Activated naive CD4-positive, alpha-beta T cell treated with anti-CD3 and anti-CD28 coated beads for 36 hours (primary cell): ENCODE measurements at places on chromosomes 6 and 20. TPM values are rescaled to one million over a fixed set of nuclear protein-coding genes. Genes with fewer than 3 reads are reported as not detected.

HMGCLL1 gene
- total RNA-seq = not detected

SIGLEC1 gene
- total RNA-seq = 0.02 TPM

KIAA1755 gene
- not detected for total RNA-seq

ABHD16B gene
- not detected for total RNA-seq

GRCh38 chr6:155647354-155647753 lies 191.7 kb upstream of the NOX3 start:
- H3K27ac ChIP-seq = no peak overlapping the region
- H3K4me1 ChIP-seq = peaks cover 5% of the 10 kb centered on the region
- no peak overlapping the region for H3K4me3 ChIP-seq
- no peak for DNase-seq
- H3K36me3 ChIP-seq = no peaks in the 10 kb centered on the region

- H3K36me3 ChIP-seq = peaks cover 1% of the 10 kb centered on the region
- no peak overlapping the region for H3K27ac ChIP-seq
- no peak overlapping the region for H3K4me3 ChIP-seq
- H3K27me3 ChIP-seq = no peaks in the 10 kb centered on the region
Measured at GRCh38 chr6:11679099-11679498, 99.5 kb downstream of the ADTRP start.

GRCh38 chr20:7996898-7997297 lies 22.7 kb downstream of the TMX4 start:
- H3K27ac ChIP-seq = no peak overlapping the region
- H3K4me1 ChIP-seq = no peaks in the 10 kb centered on the region
- DNase-seq = peak; percentile 12
- H3K27me3 ChIP-seq = no peaks in the 10 kb centered on the region
- peaks cover 39% of the 10 kb centered on the region for H3K36me3 ChIP-seq

- no peak overlapping the region for H3K4me3 ChIP-seq
- no peak overlapping the region for H3K27ac ChIP-seq
- H3K4me1 ChIP-seq = no peaks in the 10 kb centered on the region
- peaks cover 38% of the 10 kb centered on the region for H3K27me3 ChIP-seq
Measured at GRCh38 chr20:730005-730404, 38.3 kb downstream of the SLC52A3 start.

- peaks cover 21% of the 10 kb centered on the region for H3K27me3 ChIP-seq
- no peak for DNase-seq
- H3K4me1 ChIP-seq = peaks cover 1% of the 10 kb centered on the region
Measured at GRCh38 chr20:61958773-61959700, 106.6 kb downstream of the TAF4 start.

- H3K4me3 ChIP-seq = no peak overlapping the region
- H3K4me1 ChIP-seq = no peaks in the 10 kb centered on the region
- peaks cover 2% of the 10 kb centered on the region for H3K27me3 ChIP-seq
- H3K27ac ChIP-seq = no peak overlapping the region
- H3K36me3 ChIP-seq = no peaks in the 10 kb centered on the region
Measured at GRCh38 chr20:12256806-12257205, 339.1 kb downstream of the BTBD3 start.

DNA sequence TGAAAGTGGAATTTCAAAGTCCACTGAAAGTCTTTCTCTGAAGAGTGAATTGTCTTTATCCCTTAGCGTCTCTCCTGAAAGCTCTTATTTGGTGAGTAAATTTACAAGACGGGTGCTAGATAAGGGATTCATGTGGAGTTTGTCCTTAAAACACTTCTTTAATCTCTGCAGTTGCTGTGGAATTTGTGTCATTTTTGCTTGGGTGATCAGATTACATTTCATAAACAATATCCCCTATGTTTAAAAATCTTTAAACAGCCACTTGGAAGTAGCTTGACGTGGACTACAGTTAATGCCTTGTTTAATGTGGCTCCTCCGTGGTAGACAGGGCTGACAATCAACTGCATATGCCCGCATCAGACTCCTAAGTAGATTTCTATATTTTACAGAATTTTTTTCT lies 175.4 kb upstream of the ZNF217 start:
- no peak overlapping the region for H3K4me3 ChIP-seq
- H3K27ac ChIP-seq = no peak overlapping the region
- H3K27me3 ChIP-seq = no peaks in the 10 kb centered on the region
- peaks cover 21% of the 10 kb centered on the region for H3K4me1 ChIP-seq
- no peaks in the 10 kb centered on the region for H3K36me3 ChIP-seq

DNA sequence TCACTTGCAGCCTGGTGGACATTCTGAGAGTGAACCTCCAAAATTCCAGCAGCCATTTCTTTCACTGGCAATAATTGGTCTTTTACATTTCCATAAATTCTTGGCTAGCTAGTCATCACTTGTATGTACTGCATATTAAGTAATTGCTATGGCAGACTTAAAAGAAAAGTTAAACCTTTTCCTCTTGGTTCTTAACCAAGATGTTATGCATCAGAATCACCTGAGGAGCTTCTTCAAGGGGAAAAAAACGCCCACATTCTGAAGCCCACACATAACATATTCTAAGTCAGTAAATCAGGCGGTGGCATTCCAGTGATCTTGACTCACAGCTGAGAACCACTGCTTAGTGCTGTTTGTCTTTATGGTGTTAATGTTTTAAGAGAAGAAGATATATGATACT lies 37.0 kb downstream of the CDC40 start:
- no peak overlapping the region for H3K4me3 ChIP-seq
- H3K36me3 ChIP-seq = peaks cover 41% of the 10 kb centered on the region
- H3K27me3 ChIP-seq = no peaks in the 10 kb centered on the region
- no peak for DNase-seq

GRCh38 chr6:145260484-145261175 lies 474.7 kb downstream of the EPM2A start:
- H3K4me3 ChIP-seq = no peak overlapping the region
- H3K36me3 ChIP-seq = no peaks in the 10 kb centered on the region
- no peak overlapping the region for H3K27ac ChIP-seq

DNA sequence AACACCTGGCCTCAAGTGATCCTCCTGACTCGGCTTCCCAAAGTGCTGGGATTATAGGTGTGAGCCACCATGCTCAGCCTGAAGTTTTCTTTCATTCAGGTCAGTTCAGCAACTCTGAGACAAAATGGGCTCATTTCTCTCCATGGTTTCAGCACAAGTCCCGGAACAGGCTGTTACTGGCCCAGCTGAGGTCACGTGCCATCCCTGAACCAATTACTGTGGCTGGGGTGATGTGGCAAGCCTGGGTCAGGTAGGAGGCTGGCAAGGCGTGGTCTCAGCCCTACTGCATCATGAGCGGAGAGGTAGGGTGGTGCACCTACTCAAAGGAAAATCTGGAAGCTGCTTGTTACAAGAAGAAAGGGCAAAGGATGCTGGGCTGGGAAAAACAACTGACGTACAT lies 326.4 kb downstream of the KIF16B start:
- no peak for DNase-seq
- H3K36me3 ChIP-seq = no peaks in the 10 kb centered on the region
- H3K27me3 ChIP-seq = peaks cover 3% of the 10 kb centered on the region
- H3K27ac ChIP-seq = no peak overlapping the region
- H3K4me3 ChIP-seq = no peak overlapping the region

DNA sequence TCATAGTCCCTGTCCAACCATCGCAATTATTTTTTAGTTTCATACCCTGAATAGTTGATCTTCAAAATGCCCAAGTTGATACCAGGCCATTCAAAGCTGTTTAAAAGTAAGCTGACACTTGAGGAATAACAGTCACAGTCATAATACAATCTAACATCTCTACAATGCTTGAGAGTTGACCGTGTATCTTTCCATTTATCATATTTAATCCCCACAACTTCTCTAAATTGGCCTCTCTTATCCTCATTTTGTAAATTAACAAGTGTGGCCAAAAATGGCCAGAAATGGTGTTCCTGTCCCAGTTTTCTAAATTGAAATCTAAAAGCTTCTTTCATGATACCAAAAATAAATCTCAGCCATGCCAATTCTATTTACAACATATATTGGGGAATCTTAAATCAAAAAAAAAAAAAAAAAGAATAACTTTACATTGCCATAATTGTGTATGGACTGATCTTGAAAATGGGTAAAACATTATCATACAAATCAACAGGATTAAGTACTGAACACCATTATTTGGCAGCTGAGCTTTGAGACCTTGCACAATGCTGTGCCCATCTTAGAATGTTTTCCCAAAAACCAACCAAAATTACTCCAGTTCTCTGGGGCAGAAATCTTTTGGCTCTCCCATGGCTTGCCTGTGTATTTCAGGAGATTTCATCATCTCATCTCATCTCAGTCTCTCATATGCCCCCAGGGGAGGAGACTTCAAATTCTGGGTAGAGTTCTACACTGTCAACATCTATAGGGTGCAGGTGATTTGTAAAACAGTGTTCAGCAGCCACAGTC lies 448.7 kb upstream of the JARID2 start:
- no peaks in the 10 kb centered on the region for H3K36me3 ChIP-seq
- DNase-seq = no peak
- peak overlapping the region; percentile 1 for H3K27ac ChIP-seq
- H3K4me1 ChIP-seq = peaks cover 9% of the 10 kb centered on the region
